ENCODE measurements at places on chromosomes 16 and 17.

DNA sequence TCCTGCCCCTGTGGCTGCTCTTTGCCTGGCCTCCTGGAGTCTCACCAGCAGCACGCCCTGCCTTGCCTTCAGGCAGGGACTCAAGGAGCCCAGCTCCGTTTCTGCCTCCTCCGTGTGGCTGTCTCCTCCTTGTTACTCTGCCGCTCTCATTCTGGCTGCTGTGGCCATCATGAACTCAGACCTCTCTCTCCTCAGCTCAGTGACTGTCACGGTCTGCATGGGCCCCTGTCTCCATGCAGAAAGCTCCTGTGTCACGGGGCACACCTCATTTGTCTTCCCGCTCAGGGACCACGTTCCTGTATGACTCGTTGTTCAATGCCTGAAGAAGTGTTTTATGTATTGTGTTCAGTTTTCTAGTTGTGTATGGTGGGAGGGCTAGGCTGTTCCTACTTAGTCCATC lies 25.3 kb downstream of the RPTOR start:
- no peak for DNase-seq

- DNase-seq, result peak; percentile 74
Observed at GRCh38 chr17:79741751-79742588, 11.2 kb downstream of the ENPP7 start.

DNA sequence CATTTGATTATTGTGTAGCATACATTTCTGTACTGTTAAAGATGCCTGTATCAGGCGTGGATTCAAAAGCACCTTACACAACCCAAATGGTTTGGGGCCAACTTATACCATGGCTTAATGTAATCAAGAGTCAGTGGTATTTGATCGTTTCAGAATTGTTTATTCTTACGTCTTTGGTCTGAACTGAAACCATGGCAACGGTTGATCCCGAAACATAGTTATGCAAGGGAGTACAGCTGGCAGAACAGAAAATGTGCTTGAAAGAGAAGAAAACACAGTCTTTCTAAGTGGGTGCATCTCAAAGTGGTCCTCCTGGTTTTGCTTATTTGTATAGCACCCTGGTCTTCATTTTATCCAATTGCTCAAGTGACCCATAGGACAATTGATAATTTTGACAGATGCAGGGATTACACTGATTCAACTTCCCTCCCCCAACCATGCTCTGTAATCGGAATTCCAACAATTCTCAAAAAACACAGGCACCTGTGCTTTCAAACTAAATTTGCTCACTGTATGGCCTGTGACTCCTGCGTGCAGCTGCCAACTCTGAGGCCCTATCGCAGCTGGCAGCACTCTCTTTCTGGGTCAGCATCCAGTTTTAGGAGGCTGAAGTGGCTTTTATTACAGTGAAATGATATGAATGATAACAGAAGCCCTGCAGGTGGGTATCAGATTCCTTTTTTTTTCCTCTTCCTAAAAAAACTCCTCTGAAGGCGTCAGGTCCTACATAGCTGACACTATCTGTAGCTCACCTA lies 77.0 kb upstream of the AXIN2 start:
- no peak for DNase-seq

DNA sequence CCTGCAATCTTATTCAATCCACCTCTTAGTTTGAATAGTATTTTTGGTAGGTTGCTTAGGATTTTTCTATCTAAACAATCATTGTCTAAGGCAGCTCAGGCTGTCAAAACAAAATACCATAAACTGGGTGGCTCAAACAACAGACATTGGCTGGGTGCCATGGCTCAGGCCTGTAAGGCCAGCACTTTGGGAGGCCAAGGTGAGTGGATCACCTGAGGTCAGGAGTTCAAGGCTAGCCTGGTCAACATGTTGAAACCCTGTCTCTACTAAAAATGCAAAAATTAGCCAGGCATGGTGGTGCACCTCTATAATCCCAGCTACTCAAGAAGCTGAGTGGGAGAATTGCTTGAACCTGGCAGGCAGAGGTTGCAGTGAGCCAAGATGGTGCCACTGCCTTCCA lies 126.7 kb downstream of the CYLD start:
- DNase-seq, result no peak

GRCh38 chr17:78884148-78884825 lies 18.7 kb downstream of the CEP295NL start:
- no peak for DNase-seq

DNA sequence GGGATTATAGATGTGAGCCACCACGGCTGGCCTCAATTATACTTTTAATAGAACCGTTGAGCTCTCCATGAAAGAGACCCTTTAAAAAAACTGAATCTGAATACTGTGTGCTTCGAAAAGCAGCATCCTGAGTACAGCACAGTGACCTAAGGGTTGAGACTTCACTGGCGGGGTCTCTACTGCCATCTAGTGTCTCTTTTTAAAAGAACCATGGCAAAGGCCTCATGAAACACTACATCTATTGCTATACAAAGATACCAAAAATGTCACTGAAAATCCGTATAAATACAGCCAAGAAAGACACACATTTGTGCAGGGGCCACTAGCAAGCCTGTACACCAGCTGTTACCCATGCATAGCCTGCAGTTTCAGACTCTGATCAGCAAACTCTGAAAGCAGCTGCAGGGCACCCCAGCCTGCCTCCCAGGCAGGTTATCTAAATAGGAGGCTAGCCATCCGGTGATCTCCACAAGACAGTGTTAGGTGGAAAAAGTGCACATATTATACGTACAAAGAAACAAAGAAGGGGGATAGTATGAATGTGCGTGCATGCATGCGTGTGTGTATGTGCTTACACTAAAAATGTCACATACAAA lies 35.3 kb downstream of the NPLOC4 start:
- DNase-seq, result peak; percentile 78

DNA sequence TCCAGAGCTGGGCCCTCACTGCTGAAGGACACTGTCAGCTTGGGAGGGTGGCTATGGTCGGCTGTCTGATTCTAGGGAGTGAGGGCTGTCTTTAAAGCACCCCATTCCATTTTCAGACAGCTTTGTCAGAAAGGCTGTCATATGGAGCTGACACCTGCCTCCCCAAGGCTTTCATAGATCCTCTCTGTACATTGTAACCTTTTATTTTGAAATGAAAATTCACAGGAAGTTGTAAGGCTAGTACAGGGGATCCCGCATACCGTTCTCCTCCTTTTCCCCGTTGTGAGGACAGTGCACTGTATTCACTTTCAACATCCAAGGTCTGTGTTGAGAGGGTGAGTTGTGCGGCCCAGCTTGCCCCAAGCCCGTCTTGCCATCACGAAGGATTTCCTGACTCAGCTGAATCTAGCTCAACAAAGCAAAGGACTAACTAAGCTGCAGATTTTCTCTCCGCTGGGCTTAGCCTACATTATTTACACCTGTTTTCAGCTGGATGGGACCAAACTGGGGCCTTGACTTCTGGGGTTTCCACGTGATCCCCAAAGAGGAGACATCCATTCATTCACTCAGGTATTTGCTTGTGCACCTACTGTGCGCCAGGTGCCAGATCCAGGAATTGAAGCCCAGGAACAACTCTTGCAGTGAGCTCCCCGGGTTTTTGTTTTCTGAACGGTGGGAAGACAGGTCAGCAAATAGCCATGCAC lies 5.2 kb upstream of the TMEM235 start:
- no peak for DNase-seq

DNA sequence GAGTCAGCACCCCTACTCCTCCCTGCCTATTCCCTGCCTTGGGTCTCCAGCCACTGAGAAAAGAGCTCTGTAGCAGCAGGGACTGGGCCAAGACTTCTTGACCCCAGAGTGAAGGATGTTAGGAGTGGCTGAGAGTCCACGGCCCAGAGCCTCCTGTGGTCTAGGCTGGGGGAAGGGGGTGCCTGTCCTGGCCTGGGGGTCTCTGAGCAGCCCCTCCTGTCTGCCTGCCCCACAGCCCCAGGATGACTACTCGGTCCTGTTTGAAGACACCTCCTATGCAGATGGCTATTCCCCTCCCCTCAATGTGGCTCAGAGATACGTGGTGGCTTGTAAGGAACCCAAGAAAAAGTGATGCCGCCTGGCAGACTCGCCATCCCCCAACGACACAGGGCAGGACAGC lies 5.5 kb downstream of the SULT1A2 start:
- DNase-seq, result no peak

DNA sequence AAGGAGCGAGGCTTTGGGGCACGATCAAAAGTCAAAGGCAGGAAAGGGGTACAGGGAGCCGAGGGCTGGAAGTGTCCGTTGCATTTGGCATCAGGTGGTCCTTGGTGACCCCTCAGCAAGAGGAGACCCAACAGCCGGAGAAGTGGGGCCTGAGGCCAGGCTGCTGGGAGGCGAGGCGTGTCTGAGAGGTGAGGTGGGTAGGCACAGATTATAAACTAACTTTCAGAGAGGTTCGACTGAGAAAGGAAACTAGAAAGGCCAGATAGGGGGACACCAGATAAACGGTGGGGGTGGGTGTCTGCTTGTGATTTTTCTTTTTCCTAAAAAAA lies 3.6 kb downstream of the PECAM1 start:
- no peak for DNase-seq

All from natural killer cell treated with Interleukin-12 subunit alpha and Interleukin-12 subunit beta and Interleukin-15 and Interleukin-18, amount 100 ng/mL, for 72 hours (primary cell).